ENCODE measurements at places on chromosomes 16 and 17. TPM values are rescaled to one million over a fixed set of nuclear protein-coding genes. Genes with fewer than 3 reads are reported as not detected.

- peak; percentile 58 for DNase-seq
These were observed 5.3 kb upstream of the WDR24 start for GRCh38 chr16:695355-696089.

The TAT gene
- not detected for total RNA-seq

GRCh38 chr17:20721171-20721570 lies 141.6 kb downstream of the CDRT15L2 start:
- peak; percentile 24 for DNase-seq

GRCh38 chr16:14236401-14236800 lies 165.3 kb downstream of the MRTFB start:
- no peak for DNase-seq

- DNase-seq, result peak; percentile 46
These were observed 44.5 kb downstream of the NDE1 start for GRCh38 chr16:15694499-15694898.

GRCh38 chr16:19105891-19106624 lies 7.7 kb upstream of the ITPRIPL2 start:
- no peak for DNase-seq

GRCh38 chr16:31344712-31345111 lies 10.3 kb upstream of the ITGAX start:
- DNase-seq, result no peak

GRCh38 chr17:2034806-2035540 lies 5.0 kb downstream of the DPH1 start:
- DNase-seq, result peak; percentile 94

- no peak for DNase-seq
These were observed 3.1 kb downstream of the ZNF843 start for GRCh38 chr16:31439519-31439918.

GRCh38 chr16:69410219-69410990 lies 14.0 kb upstream of the CYB5B start:
- peak; percentile 83 for DNase-seq

- DNase-seq, result peak; percentile 35
These were observed 11.4 kb downstream of the C16orf95 start for GRCh38 chr16:87305505-87306391.

DNA sequence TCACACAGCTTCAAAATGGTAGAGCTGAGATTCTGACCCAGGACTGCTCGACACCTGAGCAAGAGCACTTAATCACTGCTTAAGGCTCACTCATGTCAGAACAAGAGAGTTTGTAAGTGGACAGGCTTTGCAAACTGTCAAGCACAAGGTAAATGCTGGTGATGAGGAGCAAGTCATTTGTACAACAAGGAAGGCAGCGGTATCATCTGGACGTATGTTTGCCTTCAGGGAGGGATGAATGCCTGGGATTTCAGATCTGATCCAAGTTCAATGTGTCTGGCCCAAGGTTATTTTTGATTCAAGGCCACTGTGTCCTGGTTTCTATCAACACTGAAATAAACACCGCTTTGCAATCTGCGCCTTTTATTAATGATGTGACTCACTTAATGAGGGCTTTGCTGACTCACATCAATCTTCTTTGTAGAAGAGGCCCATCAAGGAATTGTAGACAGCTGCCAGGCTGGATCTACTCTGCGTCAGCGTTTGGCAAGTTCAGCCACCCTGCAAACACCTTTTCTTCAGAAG lies 174.4 kb upstream of the HS3ST3A1 start:
- peak; percentile 48 for DNase-seq

The KRT40 gene
- total RNA-seq, result not detected

GRCh38 chr17:75637551-75637950 lies 4.3 kb downstream of the SMIM5 start:
- no peak for DNase-seq

DNA sequence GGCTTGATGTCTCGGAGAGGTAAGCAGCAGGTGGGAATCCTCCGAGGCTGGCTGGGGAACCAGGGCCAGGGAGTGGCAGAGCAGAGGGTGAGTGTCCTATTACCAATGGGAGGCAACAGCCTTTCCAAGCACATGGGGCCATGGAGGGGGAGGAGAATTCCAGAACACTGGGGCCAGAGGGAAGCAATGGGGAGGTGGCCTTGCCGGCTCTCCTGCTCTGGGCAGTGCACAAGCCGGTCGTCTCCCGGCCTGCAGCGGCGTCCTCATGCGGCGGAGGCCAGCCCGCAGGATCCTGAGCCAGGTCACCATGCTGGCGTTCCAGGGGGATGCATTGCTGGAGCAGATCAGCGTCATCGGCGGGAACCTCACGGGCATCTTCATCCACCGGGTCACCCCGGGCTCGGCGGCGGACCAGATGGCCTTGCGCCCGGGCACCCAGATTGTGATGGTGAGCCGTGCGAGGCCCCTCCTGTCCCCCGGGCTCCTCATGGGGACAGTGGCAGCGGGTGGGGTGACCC lies 21.9 kb downstream of the SGSH start:
- peak; percentile 13 for DNase-seq

DNA sequence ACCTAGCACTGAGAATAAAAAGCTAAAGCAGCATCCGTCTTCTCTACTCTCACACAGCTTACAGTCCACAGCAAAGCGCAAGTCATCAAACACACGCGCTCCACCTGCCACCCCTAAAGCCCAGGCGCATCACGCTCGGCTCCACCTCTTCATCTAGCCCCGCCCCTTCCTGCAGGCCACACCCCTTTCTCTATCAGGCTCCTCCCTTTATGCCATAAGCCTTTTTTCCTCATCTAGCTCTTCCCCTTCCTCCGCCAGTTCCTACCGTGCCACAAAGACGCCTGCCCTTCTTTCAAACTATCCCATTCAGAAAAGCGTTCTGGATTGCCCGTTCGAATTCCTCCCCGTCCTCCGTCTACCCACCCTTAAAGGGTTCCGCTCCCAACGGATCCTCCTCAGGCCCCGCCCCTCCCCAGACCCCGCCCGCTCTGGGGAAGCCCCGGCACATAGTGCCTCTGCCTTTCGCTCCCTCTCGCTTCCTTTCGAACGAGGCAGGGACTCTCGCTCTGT lies 417 bp downstream of the C16orf46 start:
- peak; percentile 89 for DNase-seq

The USH1G gene
- not detected for total RNA-seq

DNA sequence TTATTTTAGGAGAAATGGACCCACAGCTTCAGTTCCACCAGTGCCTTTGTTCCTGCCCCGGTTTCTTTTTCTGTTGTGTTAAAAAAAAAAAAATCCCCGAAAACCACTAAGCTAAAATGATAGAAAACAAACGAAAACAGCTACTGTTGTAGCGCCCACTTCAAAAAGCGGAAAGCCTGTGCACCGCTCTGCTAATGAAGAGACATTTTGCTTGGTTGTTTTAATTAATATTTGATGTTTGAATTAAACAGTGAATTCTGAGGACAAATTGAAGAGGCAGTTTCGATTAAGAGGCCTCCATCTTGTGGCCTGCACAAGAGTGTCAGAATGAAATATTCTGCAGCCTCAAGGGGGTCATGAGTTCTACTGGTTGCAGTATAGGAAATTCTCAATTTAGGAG lies 186.7 kb downstream of the RPTOR start:
- DNase-seq, result no peak

- DNase-seq, result no peak
These were observed 7.7 kb downstream of the DOK4 start for GRCh38 chr16:57478396-57479204.

All from GM23248 (cell line).